IPS DF 6.9 (cell line): ENCODE measurements at places on chromosomes 2 and 18.

DNA sequence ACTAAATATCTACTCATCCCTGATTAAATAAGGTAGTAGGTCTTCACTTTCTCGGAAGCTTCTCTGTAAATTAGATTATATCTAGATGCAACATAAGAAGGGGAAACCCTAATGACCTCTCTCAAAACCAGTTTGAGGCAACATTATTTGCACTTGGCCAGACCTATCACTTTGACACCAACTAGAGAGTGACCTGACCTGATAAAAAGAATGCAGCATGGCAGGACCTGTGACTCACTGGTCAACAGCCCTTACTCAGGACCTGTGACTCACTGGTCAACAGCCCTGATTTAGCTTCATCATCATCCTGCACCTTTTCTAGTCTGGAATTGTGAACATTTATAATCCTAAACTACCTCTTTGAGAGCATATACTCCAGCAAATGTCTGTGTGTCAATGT is 1957.7 kb upstream of the CELF4 start:
- DNase-seq = no peak

- no peak for DNase-seq
Observed at GRCh38 chr2:75321599-75321922, 122.2 kb upstream of the TACR1 start.

DNA sequence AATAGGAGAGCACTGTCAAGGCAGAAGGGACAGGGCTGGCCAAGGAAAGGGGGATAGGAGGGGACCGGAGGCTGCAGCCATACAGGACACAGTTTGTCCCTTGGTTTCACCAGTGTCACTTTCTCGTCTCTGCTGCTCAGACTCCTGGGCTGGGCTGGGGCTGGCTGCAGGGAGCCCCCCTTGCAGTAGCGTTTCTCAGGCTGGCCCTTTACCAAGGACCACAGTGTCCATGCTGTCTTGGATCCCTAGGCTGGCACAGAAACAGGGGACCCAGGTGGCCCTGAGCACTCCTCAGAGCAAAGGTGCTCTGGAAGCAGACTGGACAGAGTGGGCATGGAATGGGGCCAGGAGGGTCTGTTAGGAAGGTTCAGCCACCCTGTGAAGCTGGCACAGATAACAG is 34.8 kb downstream of the ATOH8 start:
- no peak for DNase-seq

GRCh38 chr18:9322744-9323143 is 11.8 kb upstream of the TWSG1 start:
- DNase-seq = no peak

DNA sequence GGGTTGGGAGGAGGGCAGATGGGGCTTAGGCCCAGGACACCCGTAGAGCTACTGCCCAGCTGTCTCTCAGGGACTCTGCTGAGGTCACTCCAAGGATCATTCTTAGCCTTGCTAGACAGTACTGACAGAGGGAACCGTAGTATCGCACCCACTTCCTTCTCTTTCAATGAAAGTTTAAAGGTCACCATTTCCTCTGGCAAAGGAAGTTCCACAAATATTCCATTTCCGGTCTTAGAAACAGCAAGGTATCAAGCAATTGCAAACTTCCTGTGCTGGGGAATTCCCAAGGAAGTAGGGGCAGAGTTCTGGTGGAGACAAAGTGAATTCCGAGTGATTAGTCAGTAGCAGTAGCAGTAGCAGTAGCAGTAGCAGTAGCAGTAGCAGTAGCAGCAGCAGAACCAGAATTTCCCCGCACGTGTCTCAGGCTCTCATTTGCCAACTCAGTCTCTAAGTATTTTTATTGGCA is 24.7 kb downstream of the IL1B start:
- no peak for DNase-seq

DNA sequence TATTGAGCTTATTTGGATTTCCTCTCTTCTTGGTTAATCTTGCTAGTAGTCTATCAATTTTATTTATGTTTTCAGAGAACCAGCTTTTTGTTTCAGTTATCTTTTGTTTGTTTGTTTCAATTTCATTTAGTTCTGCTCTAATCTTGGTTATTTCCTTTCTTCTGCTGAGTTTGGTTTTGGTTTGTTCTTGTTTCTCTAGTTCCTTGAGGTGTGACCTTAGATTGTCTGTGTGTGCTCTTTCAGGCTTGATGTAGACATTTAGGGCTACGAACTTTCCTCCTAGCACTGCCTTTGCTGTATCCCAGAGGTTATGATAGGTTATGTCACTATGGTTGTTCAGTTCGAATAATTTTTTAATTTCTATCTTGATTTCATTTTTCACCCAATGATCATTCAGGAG is 141.6 kb downstream of the ZNF236 start:
- no peak for DNase-seq

- DNase-seq = no peak
Observed at GRCh38 chr18:67219821-67220220, 296.7 kb downstream of the DSEL start.

GRCh38 chr2:16900405-16901025 is 234.9 kb upstream of the CYRIA start:
- DNase-seq = peak; percentile 37

DNA sequence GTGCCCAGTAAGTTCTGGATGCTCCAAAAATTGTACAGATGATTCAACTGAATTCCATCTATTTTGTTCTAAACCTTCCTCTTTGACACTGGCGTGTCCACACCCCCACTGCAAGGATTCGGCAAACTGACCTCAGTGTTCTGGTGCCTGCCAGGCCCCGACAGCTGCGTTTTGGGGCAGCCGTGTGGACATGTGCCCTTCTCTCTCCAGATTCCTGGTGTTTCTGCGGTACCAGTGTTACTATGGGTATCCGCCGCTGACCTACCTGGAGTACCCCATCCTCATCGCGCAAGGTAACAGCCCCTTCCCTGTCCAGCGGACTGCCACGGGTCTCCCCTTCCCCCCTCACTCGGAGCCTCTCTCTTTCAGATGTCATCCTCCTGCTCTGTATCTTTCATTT is 5.0 kb downstream of the SLC66A3 start:
- no peak for DNase-seq

GRCh38 chr2:226030369-226030768 is 630.9 kb downstream of the NYAP2 start:
- no peak for DNase-seq

DNA sequence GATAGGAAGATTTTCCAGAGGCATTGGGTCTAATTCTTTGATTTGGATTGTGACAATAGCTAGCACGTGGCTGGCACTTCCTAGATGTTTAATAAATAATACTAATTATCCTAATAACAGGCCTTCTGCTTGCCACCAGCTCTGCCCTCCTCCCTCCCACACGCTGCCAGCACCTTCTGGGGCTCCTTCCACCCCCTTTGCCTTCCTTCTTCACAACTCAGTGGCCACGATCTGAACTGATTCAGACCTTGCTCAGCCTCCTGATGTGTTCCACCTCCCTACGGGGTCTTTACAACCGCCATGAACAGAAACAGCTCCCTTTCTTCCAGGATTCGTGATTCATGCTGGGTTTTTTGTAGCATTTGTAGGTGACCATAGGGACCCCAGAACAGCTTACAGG is 310.3 kb upstream of the HS6ST1 start:
- no peak for DNase-seq

GRCh38 chr18:77115192-77115953 is 17.2 kb downstream of the MBP start:
- no peak for DNase-seq

- no peak for DNase-seq
Observed at GRCh38 chr2:100104718-100105677, 37.4 kb downstream of the AFF3 start.

- DNase-seq = no peak
Observed at GRCh38 chr2:130156624-130157004, 11.7 kb upstream of the CCDC74B start.

DNA sequence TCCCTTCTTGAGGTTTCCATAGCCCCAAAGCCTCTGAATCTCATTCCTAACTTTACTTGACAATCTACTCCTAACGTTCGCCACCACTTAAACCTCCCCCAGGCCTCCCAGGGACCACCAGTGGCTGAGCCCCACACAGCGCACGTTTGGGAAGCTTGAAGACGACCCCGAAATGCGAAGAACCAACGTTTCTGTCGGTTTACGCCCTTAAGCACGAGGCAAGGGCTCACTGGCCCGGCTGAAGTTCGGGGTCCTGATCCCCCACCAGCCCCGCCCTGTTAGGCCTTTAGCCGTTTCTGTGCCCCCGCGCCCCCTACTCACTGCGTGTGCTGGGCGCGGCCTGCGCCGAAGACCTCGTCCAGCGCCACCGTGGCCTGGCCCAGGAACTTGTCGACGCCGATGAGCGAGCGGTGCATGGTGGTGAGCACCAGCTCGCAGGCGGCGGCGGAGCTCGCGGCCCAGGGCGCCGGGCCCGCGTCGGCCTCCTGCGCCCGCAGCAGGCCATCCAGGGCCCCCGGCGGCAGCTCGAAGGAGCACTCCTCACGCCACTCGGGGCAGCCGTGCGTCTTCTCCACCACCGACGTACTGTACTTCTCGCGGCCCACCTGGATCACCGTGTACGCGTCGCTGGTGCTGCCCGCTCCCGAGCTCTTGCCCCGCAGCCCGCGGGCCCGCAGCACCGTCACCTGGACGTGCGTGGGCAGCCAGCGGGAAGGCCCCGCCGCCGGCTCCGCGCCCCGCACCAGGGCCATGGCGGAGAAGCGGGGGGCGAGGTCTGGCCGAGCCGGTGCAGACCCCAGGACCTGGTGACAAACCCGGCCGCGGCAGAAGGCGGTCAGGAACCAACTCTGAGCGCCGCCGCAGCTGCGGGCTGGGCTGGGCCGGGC is 479 bp downstream of the RAB11FIP5 start:
- DNase-seq = no peak

DNA sequence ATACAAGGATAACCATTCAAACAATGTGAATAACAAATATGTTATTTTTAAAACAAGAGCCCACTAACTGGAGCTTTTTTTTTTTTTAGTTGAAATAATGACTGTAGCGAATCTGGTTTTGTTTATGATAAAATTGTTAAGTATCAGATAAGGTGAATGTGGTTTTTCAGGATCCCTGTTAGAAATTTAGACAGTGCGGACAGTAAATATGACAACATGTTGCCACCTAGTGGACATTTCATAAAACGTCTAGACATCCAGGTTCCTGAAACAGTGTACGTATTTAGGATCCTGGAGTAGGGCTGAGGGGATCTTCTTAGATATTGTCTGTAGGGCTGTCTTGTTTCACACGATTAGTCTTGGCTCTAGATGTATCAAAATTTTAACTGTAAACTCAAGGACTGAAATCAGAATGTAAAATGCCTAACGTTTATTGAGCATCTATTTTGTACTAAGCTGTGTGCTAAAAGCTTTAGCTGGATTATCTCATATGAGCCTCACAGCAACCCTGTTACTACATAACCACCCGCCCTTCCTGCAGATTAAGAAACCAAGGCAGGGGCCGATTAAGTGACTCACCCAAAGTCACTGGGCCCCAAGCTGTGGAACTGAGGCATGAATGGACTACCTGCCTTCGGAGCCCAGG is 23.9 kb upstream of the CCDC68 start:
- peak; percentile 35 for DNase-seq

GRCh38 chr2:134736167-134736880 is 17.5 kb upstream of the TMEM163 start:
- DNase-seq = no peak

DNA sequence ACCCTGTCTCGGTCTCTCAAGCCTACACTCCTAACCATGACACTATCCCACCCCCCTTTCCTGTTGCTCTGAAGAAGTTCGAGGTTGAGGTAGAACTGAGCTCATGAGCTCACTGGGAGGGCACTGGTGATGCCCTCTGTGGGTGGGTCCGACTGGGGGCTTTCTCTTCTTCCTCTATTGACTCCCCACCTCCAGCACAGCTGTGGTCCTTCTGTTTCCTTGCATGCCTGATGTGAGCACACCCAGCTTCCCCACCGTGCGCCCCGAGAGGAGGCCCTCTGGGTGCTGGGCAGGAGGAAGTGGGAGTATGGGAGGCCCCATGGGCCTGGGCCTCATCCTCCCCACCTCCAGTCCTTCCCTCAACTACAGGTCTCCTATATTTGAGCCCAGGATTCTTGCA is 20.9 kb downstream of the SPEG start:
- DNase-seq = no peak

DNA sequence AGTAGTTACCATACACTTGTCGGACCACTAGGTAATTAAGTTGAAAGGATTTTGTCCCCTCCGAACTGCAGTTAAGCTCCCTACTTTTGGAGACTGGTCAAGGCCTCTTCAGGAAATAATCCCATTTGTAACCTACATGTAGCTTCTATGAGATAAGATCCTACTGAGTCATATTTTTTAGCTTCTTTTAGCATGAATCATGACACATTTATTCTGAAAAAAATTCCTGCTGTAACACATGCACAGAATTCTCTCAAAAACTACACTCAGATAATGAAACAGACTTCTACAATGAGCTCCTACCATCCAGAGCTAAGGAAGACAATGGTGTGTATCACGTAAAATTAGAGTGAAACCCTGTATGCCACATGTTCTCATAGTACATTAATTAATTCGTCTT is 100.7 kb upstream of the CCDC195 start:
- no peak for DNase-seq

- no peak for DNase-seq
Observed at GRCh38 chr2:1505031-1505441, 91.8 kb downstream of the TPO start.

- no peak for DNase-seq
Observed at GRCh38 chr2:11298592-11298991, 45.8 kb downstream of the ROCK2 start.

GRCh38 chr2:162608901-162609300 is 229.7 kb downstream of the KCNH7 start:
- no peak for DNase-seq

- DNase-seq = no peak
Observed at GRCh38 chr2:85248773-85249509, 78.8 kb downstream of the TGOLN2 start.

GRCh38 chr2:121386707-121387106 is 101.7 kb upstream of the TFCP2L1 start:
- no peak for DNase-seq

GRCh38 chr18:54003195-54003594 is 221.3 kb downstream of the MBD2 start:
- DNase-seq = no peak

- DNase-seq = no peak
Observed at GRCh38 chr2:26982102-26982742, 11.8 kb downstream of the MAPRE3 start.

GRCh38 chr18:3388980-3389379 is 61.0 kb upstream of the TGIF1 start:
- no peak for DNase-seq

DNA sequence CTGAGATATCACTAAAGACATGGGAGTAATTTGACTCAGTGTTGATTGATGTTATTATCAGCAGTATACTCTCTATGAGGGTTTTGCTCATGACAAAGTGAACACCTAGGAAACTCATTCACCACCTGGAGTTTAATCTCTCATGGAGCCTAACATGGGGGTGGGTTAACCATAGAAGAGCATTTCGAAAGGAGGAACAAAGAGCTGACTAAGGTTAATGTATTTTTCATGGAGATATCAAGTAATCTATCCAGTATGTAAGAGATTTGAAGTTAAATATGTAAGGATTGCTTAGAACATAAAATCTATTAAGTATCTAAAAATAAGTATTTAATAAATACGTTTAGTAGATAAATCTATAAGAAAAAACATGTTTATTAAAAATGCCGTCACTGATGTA is 917.8 kb downstream of the EPHA4 start:
- no peak for DNase-seq

GRCh38 chr18:58529714-58530354 is 99.1 kb downstream of the ALPK2 start:
- no peak for DNase-seq

- DNase-seq = no peak
Observed at GRCh38 chr2:126303113-126303512, 352.8 kb upstream of the GYPC start.
